LHCN-M2 (cell line): ENCODE measurements at places on chromosomes 2 and 18.

DNA sequence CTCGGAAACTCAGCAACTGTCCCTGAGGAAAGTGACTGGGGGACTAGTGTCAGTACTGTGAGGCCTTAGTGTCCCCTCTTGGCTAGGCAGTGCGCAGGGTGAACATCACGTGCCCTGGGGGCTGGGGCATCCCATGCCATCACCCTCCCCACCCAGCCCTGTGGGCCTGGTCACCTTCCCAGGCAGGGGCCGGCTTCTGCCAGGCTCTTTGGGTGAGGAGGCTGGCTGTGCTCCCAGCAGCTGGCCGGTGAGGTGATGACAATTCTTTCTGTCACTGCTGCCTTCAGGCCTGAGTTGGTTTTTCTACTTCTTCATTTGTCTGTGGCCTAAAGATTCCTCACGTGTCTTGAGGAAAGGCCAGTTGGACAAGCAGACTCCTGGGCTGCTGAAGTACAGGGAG lies 180.8 kb downstream of the KLHL29 start:
- DNase-seq = no peak

- peak; percentile 80 for DNase-seq
Measured at GRCh38 chr18:3454365-3455089, 4.6 kb downstream of the TGIF1 start.

DNA sequence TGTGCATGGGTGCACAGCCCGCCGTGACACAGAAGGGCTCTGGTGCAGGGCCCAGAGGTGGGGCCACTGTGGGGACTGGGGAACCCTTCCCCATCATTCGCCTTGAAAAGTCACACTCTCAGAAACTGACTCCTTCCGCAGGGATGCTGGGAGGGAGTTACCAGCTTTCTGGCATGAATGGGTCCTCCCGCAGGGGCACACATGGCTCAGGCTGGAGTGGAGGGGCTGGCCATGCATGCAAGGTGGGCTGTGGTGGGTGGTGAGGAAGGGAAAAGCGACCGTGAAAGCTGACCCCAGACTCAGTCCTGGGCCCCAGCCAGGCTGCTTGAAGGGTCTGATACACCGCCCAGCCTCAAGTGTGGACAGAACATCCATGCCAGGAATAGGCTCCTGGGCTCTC lies 201.1 kb downstream of the TNS1 start:
- no peak for DNase-seq

GRCh38 chr2:74831693-74832530 lies 2.0 kb upstream of the HK2 start:
- no peak for DNase-seq

DNA sequence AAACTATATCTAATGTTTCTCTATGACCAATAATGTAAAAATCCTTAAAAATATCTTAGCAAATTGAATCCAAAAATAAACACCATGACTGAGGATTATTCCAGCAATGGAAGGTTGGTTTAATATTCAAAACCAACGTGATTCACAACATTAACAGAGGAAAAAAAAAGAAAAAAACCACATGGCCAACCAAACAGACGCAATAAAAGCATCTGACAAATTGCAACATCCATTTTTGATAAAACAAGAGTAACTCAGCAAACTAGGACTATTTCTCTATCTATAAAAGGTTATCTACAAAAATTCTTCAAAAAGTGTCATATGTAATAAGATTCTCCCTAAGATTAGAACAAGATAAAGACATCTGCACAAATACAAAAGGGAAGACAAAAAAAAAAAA lies 28.9 kb downstream of the PPP3R1 start:
- DNase-seq = peak; percentile 41

DNA sequence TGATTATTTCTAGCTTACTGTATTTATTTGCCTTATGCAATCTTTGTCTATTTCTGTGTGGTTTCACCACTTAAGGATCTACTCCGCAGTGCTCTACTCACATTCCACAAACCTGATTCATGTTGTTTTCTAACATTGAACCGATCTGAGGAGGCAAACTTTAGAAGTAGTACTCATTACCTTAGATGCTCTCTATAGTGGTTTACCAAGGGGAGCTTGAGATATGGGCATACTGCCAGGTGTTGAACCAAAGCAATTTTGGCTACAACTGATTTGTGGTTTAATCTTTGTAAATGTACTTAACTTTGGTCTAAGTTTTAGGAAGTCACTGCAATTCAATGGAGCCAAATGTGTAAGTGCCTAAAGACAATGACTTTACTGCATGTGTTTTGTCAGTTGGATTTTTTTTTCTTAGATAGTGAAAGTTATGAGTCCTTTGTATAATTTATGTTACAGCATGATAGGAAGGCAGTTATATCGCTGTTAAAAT lies 50.1 kb downstream of the MAP2 start:
- peak; percentile 92 for DNase-seq

- no peak for DNase-seq
Measured at GRCh38 chr2:225013425-225014365, 28.6 kb downstream of the DOCK10 start.

DNA sequence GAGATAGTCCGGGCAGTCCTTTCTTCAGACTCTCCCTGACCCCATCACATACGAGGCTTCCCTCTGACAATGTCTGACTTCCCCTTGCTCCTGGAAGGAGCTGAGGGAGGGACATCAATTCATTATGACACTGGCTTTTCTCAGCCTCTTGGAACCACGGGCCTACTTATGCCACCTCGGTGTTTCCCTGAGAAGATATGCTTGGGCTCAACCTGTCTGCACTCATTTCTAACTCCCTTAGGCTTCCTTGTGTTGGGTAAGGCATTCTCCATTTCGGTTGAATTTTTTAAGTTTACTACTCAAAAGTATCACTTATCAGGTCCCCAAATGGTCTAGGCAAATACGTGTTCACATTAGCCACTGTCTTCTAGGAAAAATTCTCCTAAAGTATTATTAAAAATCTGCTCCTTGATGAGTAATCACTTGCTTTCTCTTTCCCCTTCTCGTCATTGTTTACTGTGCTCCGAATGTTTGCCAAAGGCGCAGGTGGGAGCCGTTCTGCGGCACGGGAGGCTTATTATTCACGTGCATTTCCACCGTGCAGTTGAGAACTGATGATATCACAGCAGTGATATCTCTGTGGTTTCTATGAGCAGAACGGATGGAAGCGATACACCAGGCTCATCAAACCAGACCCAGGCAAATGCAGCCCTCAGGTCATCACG lies 33.1 kb downstream of the ARL4C start:
- DNase-seq = no peak

- DNase-seq = no peak
Measured at GRCh38 chr2:10310309-10310888, 7.7 kb downstream of the HPCAL1 start.

- DNase-seq = no peak
Measured at GRCh38 chr2:16293398-16293797, 353.0 kb downstream of the MYCN start.

- DNase-seq = no peak
Measured at GRCh38 chr2:29618024-29618423, 303.4 kb downstream of the ALK start.

DNA sequence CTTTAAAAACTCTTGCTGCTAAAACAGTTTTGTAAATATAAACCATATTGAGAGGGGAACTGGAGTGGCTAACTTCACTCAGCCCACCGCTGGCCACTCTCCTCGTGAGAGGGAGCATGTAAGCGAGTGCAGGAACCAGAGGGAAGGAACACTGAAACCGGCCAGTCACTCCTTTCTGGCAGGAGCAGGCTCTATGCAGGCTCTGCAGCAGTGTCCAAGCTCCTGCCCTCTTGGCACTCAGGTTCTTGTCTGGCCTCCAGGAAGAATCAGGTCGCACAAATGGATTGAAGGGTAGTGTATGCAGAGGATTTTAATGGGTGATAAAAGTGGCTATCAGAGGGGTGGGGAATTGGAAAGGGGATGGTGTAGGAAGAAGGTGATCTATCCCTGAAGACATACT lies 157.7 kb downstream of the TMX3 start:
- DNase-seq = no peak

DNA sequence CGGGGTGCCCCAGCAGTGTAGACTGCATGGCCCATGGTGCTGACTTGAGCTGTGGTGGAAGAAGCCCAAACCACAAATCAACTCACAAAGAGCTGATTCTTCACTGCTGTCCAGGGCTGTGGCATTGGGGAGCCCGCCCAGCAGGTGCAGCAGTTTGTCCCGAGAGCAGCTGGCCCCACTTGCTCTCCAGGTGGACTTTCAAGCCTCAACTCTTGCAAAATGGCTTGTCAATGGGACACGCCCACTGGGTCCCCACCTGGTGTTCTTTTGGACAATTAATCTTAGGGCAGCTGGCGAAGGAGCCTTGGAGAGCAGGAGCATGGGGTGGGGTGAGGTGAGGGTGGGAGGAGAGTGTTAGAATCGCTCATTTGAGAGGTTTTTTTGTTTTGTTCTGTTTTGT lies 117.9 kb downstream of the MYCN start:
- DNase-seq = no peak

- no peak for DNase-seq
Measured at GRCh38 chr18:76480913-76481312, 14.1 kb downstream of the ZNF516 start.

DNA sequence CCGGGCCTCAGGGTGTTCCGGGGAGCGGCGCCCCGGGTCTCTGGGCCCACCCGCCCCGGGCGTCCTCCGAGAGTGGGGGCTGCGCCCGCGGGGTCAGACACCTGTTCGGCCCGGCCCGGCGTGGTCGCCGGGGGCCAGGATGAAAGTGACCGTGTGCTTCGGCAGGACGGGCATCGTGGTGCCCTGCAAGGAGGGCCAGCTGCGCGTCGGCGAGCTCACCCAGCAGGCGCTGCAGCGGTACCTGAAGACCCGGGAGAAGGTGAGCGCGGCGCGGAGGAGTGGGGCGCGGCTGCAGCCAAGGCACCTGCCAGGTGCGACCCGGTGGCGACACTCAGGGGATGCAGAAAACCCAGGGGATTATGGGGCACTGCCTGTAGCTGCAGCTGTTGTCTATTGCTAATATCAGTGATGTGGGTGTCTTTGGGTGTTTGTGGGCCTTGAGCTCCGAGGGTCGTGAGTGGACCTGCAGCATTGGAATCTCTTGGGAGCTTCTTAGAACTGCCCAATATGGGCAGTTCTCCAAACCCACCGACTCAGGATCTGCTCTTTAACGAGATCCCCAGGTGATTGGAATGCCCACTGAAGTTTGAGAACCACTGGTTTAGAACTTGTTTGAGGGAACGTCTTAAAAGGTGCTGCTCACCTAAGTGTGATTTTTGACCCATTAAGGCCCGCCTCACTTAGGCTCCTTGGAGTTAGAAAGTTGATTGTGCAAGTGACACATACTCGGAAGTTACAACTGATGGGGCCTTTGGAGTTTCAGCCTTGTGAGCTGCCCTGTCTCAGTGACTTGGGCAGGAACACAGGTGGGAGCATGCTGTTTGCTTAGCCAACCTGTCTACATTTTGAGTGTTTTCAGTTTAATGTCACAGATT lies 823 bp downstream of the PARD3B start:
- DNase-seq = no peak

DNA sequence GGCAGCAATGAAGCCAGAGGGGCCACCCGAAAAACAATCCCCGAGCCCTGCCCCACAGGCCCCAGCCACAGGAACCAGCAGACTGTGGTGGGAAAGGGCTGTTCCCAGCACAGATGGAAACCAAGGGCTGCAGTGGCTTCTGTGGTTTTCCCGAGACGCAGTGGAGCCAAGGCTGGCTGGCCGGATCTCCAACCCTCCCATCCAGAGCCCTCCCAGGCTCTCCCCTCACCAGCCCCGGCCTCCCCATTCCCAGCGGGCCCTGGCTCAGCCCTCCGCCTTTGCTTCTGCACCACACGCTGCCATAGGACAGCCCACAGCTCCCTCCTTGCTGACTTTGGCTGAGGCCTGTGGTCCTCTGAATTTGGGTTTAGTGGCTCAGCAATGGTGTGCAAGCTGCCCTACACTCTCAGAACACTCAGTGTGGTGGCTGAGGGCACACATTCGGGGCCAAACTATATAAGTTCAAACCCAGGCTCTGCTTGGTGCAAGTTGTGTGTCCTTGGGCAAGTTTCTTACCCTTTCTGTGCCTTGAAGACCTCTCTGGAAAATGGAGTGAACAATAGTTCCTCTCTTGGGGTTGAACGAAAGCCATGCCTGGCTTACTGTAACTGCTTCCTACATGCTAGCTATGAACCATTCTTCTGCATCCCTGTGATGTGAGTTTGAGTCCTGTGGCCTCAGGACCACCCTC lies 200.1 kb downstream of the SMAD7 start:
- peak; percentile 72 for DNase-seq

DNA sequence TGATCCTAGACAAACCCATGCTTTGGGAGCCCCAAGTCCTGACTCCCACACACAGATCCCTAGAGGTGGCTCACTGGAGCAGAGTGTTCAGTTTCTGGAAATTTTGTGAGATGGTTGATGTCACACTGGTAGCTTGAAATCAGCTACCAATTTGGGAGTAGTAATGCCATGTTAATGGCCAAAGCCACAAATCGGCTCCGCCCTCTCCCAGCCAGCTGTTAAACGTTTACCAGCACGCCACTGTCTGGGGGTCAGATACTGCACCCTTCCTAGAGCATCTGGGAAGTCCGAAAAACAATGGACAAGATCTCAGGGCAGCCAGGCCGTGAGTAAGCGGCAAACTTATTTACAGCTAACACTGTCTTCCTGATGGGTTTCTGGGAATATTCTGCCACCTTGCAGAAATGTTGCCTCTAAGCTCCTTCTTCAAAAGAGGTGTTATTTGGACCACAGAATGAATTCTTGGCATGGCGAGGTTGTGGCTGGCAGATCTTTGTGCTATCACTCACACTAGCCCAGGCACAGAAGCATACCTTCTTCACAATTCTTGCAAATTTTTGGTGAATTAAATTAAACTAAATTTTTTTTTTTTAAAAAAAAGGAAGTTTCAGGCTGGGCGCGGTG lies 60.2 kb upstream of the FZD7 start:
- no peak for DNase-seq

- no peak for DNase-seq
Measured at GRCh38 chr2:96984300-96984699, 2.1 kb downstream of the FAM178B start.

DNA sequence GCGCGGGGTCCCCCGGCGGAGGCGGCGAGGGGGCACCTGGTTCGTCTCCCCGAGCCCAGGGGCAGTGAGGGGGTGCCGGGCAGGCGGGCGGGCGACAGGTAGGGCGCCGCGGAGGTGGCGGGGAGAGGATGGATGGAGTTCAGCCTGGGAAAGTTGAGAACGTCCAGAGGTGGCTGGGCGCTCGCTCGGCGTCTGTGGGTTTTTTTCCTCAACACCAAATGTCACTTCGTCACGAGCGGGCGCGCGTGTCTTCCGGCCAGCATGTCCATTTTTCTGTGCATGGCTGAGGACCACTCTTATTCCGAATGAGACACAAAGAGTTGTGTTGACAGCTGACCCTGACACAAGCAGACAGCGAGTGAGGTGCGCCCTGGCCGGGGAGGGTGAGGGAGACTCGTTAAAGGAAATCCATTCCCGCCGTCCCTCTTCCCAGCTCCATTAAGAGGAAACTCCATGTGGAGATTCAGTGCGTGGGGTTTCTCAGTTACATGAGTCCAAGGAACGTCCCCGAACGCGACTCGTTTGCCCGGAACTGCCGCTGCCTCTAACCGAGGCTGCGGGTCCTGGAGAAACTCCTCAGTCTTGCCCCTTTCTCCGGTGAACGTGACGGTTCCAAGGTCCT lies 859 bp downstream of the GREB1L start:
- DNase-seq = peak; percentile 42

DNA sequence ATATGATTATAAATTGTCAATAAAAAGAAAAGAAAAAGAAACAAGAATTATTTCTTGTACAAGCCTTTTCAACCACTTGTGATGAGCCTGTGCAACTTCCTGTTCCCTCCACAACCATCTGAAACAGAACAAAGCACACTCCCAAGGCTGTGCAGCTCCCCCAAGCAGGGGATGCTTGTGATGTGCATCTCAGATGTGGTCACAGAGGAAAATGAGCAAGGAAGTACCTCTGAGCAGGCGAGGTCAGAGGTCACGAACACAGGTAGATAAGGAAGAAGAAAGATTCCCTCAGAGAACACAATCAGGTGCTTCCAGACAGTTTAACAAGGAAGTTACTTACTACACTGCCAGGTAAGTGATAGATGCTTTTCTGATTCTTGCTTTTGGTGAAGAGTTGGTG lies 274.8 kb upstream of the SLC39A10 start:
- DNase-seq = no peak
